Tibial nerve (tissue), 4 donors: ENCODE measurements at places on chromosomes 12 and 14. TPM values are rescaled to one million over a fixed set of nuclear protein-coding genes. Genes with fewer than 3 reads are reported as not detected.

The TAS2R13 gene
- total RNA-seq = 11.6 TPM

- peaks cover 56% of the 10 kb centered on the region for H3K4me1 ChIP-seq
- DNase-seq = no peak
- H3K4me3 ChIP-seq = no peak overlapping the region
- H3K27me3 ChIP-seq = no peaks in the 10 kb centered on the region
These were observed 18.2 kb upstream of the FIGNL2 start for GRCh38 chr12:51866762-51867161.

The FAM90A1 gene
- not detected for total RNA-seq

The GUCY2C gene
- total RNA-seq = not detected

The PLA2G1B gene
- not detected for total RNA-seq

The RD3L gene
- not detected for total RNA-seq

DNA sequence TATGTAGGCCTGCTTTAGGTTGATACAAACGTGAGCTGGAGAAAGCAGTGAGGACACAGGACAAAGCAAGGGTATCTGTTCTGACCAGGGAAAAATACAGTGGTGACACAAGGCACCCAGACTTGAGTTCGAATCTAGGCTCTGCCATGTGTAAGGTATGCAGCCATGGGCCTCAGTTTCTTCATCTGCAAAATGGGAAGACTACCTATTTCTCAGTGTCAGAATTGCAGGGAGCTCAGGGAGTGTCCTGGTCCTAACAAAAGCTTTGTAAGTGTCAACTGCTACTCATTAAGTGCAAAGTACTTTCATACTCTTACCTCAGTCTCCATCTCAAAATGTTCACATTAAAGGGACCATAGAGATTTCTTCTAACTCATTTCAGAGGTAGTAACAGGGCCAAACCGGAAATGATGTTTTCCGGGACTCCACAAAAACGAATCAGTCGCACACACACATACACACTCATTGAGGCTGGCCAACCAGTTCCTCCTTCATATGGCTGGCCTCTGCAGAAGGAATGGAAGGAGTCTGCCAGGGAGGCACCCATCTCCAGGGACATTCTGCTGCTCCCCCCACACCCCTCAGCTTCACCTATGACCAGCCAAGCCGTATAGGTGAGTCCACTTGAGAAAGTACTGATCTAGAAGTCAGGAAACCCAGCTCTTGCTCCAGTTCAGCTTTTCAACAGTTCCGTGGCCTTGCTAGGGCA is 7.8 kb downstream of the CTDSP2 start:
- H3K4me1 ChIP-seq = peaks cover 15% of the 10 kb centered on the region
- H3K4me3 ChIP-seq = no peak overlapping the region
- DNase-seq = no peak
- no peaks in the 10 kb centered on the region for H3K27me3 ChIP-seq

DNA sequence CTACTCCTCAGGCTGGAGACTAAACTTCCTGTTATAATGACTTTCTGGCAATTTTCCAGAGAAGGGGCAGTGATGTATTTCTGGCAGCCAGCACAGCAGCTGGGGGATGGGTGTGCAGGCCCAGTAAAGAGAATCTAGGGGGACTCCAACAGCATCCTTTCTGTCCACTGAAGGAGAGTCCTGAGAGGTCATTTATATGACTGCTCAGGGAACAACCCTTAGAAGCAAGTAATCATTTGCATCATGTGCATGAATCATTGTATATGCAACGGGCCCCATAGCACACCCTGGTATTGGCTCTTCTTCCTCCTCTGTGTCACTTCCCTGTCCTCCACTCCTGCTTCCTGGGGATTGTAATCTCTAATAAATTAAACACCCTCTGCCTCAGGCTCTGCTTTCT is 493.8 kb downstream of the RPS29 start:
- no peak overlapping the region for H3K27ac ChIP-seq
- no peak overlapping the region for H3K4me3 ChIP-seq
- no peaks in the 10 kb centered on the region for H3K36me3 ChIP-seq
- H3K27me3 ChIP-seq = no peaks in the 10 kb centered on the region
- H3K4me1 ChIP-seq = no peaks in the 10 kb centered on the region
- DNase-seq = no peak

- H3K4me1 ChIP-seq = peaks cover 20% of the 10 kb centered on the region
- H3K4me3 ChIP-seq = peak overlapping the region; percentile 53
- H3K27ac ChIP-seq = peak overlapping the region; percentile 65
- DNase-seq = no peak
These were observed 1.3 kb downstream of the TEAD4 start for GRCh38 chr12:2960390-2960956.

The HOXC6 gene
- 17.3 TPM for total RNA-seq

The GLIPR1 gene
- 12.3 TPM for total RNA-seq

DNA sequence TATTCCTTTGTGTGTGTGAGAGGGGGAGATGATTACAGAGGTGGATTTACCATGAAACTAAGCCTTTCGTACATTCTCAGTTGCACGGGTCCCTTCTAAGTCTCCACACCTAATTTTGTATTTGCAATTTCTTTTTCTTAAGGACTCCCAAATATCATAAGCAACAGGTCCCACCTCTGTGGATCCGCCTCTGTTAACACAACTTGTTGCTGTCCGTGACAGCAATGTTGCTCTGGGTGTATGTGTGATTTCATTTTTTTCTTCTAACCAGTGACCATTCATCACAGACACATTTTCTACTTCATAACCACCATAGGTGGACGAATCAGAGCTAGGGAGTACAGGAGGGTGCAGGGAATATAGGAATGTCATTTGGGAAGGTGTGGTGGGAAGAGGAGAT is 81.1 kb downstream of the NRXN3 start:
- H3K4me3 ChIP-seq = no peak overlapping the region
- DNase-seq = no peak

DNA sequence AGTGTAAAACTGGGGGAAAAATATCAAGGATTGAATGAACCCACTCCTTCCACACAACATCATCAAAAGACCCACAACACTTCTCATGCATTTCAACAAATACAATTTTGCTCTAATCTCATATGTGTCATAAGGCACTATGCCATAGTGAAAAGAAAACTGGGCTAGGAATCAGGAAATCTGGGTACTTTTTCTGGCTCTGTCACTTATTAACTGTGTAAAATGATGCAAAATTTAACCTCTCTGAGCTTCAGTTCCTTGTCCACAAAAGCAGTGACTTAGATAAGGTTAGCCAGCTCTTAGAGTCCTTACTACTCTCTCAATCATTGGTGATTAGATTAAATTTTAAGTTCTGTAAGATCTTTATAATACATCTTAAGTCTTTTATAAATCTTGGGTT is 250.5 kb upstream of the SOX5 start:
- no peak overlapping the region for H3K27ac ChIP-seq
- no peak overlapping the region for H3K4me3 ChIP-seq
- H3K27me3 ChIP-seq = no peaks in the 10 kb centered on the region
- H3K36me3 ChIP-seq = no peaks in the 10 kb centered on the region

The LRRC74A gene
- total RNA-seq = not detected

DNA sequence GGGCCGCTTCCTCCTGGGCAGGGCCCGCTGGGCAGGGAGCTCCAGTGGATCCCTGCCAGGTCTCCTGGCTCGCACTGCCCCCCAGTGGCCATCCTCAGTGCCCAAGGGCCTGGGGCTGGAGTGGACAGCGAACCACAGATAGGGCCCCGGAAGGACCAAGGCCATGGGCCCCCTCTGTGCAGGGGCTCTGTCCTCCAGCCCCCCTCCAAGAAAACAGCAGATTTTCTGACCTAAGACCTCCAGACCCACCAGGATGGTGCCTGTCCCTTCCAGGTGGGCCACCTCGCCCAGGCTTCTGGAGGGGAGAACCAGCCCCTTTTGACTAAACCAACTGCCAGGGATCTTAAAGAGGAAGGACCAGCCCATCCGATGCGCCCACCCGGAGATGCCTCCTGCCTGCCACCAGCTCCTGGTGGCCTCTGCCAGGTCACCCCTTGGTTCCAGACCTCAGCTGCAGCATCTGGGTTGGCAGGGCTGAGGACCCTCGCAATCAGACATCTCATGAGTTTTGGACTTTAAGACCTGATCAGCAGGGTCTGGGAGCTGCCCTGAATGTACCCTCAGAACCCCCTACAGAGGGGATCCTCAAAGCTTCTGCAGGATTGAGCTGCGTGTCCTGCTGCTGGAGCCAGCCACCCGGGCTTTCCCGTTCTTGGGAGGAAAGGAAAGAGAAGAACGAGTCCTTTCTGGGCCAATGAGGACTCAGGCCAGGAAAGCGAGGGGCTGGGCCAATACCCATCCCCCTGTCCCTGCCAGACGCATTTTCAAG is 325.8 kb upstream of the DIO3 start:
- H3K27me3 ChIP-seq = no peaks in the 10 kb centered on the region
- H3K36me3 ChIP-seq = no peaks in the 10 kb centered on the region
- H3K27ac ChIP-seq = no peak overlapping the region
- no peak for DNase-seq
- no peaks in the 10 kb centered on the region for H3K4me1 ChIP-seq
